Naive thymus-derived CD8-positive, alpha-beta T cell (primary cell): ENCODE measurements at places on chromosomes 12 and 14. TPM values are rescaled to one million over a fixed set of nuclear protein-coding genes. Genes with fewer than 3 reads are reported as not detected.

Gene ACOT4
- total RNA-seq = 0.99 TPM

Gene SERPINA3
- total RNA-seq = not detected

Gene ESRRB
- 0.23 TPM for total RNA-seq

Gene NPC2
- 40.9 TPM for total RNA-seq

Gene CACNA1C
- 0.16 TPM for total RNA-seq

Gene C1R
- 1.4 TPM for total RNA-seq

Gene VASH1
- total RNA-seq = 3.6 TPM

Gene SYCP3
- 1.6 TPM for total RNA-seq

Gene KRT7
- not detected for total RNA-seq

Gene BICDL1
- total RNA-seq = 157 TPM

Gene MSI1
- not detected for total RNA-seq

Gene TBC1D30
- total RNA-seq = 0.65 TPM

Gene ABCC9
- not detected for total RNA-seq

Gene ZNF664
- total RNA-seq = 43.9 TPM

Gene LMNTD1
- total RNA-seq = not detected

Gene EAPP
- total RNA-seq = 77.5 TPM

Gene PLCZ1
- not detected for total RNA-seq

Gene GLI1
- 2.7 TPM for total RNA-seq

Gene WNT1
- total RNA-seq = 0.33 TPM

Gene CYP46A1
- 0.44 TPM for total RNA-seq

Gene COX8C
- total RNA-seq = not detected

Gene SYNJ2BP
- total RNA-seq = 18.6 TPM

Gene RTN1
- total RNA-seq = not detected

Gene MYRFL
- total RNA-seq = not detected

Gene FAIM2
- total RNA-seq = not detected
